CD4-positive, alpha-beta T cell treated with Interleukin-10 for 1 hour (primary cell): ENCODE measurements at places on chromosomes 5 and 9.

DNA sequence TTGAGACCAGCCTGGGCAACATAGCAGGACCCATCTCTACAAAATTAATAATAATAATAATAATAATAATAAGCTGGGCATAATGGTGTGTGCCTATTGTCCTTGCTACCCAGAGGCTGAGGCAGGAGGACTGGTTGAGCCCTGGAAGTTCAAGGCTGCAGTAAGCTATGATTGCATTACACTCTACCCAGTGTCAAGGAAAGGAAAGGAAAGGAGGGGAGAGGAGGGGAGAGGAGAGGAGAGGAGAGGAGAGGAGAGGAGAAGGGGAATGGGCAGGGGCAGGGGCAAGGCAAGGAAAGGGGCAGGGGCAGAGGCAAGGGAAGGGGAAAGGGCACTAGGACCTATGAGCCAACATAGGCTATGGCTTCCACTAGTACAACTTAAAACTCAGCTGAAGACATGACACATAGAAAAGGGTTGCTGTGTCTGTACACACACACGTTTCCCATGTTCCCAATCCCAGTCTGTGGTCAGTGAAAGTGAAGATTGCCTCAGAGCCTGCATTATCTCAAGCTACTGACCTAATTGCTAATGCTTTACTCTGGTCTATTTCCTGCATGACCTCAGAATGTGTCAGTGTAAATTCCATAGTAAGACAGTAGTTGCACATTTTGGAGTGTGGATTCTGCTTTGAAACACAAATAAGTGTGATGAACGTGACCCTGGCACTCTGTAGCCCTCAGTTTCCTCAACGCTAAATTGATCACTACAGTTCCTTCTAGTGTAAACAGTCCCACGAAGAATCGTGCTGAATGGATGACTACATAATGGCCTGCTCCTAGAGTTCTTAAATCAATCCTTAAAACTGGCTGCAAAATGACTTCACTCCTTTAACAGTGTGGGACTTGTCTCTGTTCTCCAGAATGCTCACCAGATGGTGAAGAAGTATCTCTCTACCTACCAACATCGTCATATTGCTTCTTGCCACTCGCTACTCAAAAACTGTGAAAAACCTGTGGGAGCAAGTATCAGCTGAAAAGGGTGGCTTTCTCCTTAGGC lies 497.0 kb downstream of the RAB3C start:
- no peak for DNase-seq

DNA sequence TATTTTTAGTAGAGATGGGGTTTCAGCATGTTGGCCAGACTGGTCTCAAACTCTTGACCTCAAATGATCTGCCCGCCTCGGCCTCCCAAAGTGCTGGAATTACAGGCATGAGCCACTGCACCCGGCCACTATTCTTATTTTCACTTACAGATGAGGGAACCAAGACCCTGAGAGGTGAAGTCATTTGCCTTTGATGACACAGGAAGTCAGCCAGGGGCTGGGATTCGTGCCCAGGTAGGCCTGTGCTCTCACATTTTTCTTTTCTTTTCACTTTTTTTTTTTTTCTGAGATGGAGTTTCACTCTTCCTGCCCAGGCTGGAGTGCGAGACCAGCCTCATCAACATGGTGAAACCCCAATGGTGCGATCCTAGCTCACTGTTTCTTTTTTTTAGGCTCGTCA lies 22.2 kb downstream of the ENG start:
- DNase-seq = no peak

- no peak for DNase-seq
Measured at GRCh38 chr5:31300501-31300900, 107.0 kb downstream of the CDH6 start.

DNA sequence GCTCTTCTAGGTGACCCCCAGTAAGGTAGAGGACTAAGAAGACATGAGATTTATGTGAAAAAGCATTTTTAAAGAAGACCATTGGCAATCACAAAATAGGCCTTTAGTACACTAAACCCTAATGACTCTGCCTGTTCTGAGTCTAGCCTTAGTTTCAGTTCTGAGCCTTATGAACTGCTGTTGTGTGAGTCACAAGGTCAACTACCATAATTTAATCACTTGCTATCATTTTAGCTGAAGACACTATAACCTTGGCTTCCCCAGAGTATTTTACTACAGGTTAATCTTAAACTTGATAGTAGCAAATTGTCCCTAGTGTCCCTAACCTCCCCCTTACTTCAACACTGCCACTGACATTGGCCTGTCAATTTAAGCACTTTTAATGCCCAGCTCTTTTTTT lies 34.4 kb downstream of the APC start:
- DNase-seq = no peak

DNA sequence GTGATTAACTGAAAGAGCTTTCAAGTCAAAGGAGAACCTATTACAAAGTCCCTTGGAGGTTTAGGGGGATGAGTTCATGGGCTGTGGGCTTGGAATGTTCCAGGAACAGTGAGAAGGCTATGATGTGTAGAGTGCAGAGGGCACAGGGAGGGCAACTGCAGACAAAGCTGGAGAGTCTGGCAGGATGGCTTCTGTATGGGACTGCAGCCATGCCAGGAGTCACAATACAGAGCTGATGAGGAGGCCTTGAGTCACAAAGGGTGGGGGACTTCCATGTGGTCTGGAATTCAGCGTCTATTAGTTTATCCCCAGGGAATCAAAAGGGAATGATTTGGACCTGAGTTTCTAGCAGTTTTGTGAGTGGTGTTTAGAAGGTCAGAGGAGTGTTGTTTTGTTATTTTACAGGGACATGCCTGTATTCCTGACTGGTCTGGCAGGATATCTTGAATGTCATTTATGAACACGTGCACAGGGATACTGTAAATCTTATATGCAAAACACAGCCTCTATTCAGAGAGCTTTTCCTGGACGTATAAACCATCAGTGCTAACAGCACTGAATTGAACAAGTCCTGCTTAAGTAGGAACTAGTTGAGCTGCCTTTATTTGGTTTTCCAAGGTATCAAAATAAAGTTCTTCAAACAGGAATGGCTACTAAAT lies 14.3 kb upstream of the TEK start:
- no peak for DNase-seq

- DNase-seq = no peak
Measured at GRCh38 chr5:52269859-52270258, 517.9 kb upstream of the ITGA1 start.

- DNase-seq = no peak
Measured at GRCh38 chr9:35697486-35697885, 7.8 kb upstream of the TPM2 start.

DNA sequence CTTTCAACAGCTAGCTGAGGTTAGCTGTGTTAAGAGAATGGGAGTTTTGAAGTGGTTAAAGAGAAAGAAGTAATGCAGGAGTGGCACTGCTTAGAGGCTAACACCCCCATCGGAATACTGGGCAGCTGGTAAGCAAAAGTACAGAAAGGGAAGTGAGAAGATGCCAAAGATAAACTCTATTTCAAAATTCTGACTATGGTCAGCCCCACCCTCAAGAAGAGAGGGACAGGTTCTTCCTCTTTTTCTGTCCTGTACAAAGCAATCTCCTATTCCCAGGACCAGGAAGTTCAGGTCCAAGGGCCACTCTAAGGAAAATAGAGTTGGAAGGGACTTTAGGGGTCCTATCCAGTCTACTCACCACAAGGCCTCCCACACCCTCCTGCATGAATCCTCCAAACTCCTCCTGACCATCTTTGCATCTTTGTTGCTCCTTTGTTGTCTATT lies 45.9 kb upstream of the JAK2 start:
- peak; percentile 34 for DNase-seq

DNA sequence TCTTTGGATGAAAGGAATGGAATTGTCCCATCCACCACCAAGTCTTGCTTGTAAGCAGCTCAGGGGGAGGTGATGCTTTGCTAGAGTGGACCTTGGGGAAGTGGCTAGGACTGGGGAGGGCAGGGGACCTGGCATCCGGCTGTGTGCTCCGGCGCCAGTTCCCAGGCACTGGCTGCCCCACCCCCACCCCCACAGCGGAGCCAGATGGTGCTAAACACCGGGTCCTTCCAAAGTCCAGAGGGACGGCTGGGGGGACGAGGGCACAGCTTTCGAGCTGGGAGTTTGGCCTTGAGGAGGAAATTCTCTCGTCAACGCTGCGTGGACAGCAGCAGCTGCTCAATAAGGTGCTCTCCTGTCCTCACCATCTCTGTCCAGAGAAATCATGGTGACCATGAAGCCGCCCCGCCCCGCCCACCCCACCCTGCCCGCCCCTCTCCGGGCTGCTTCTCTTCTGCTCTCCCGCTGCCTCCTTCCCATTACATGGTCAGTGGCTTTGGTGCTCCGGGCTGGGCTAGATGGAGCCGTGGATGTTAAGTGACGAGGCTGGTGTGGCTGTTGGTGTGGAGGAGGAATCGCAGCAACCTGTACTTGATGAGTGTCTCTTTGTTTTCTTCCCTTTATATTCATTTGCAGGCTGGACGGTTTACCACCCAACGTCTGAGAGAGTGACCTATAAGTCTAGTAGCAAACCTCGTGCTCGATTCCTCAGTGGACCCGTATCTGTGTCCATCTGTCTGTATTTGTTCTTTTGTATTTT lies 115.7 kb downstream of the WNK2 start:
- DNase-seq = no peak

- DNase-seq = no peak
Measured at GRCh38 chr9:125066839-125067619, 76.3 kb downstream of the SCAI start.

DNA sequence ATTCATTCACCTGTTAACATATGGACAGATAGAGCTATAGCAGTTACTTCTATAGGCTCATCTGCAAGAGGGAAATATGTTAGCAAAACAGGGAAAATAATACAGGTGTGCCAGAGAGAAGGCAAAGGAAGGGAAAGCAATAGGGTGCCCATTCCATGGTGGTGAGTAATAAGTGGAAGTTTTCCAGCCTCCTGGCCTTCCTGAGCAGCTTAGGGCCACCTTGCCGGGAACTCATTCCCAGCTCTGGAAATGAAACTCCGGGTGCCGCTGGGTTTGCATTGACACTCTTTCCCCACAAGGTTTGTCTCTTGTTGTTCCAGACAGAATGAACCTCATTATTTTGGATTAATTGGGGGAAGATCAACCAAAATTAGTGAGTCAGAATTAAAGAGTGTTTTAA lies 58.4 kb downstream of the SLC1A3 start:
- no peak for DNase-seq

- DNase-seq = no peak
Measured at GRCh38 chr9:6188466-6188865, 27.1 kb upstream of the IL33 start.

DNA sequence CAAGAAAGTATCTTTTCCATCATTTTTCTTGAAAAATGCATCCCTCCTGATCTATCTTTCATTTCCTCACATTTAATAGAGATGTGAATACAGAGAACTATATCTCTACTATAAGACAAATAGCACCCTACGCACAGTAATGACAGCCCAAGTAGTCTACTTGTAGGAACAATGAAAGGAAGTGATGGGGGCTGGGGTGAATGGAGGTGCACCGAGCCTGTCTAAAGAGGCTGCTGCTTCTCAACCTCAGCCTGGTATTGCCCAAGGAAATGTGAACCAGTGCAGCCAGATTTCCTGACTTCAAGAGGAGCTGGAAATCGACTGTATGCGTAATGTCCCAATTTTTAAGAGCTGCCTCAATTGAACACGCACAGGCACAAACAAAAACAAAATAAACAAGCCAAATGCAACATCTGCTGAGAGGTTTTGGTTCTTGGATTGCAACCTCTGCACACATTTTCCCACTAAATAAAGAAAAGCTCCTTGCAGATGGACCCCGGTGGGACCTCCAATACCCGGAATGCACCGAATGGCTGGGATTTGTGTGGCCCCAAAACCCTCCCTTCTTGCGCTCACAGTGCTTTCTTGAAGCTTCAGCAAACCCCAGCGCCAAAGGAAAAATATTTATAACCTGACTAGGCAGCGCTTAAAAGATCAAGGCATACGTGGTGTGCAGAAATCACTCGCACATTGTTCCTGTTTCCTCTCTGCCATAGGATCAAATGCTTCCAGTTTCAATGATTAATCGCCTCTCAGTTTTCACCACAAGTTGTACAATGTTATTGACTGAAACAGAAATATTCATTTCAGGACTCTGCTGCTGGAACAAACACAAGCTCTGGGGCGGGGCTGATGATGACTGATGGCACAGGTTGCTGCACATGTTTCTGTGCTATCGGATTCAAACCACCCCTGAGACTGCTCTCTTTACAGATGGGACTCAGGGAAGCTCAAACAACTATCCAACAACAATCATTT lies 68.3 kb downstream of the KCNIP1 start:
- DNase-seq = no peak

GRCh38 chr9:119707228-119707845 lies 338.1 kb upstream of the BRINP1 start:
- DNase-seq = no peak

GRCh38 chr5:137641148-137641547 lies 94.7 kb downstream of the KLHL3 start:
- no peak for DNase-seq

DNA sequence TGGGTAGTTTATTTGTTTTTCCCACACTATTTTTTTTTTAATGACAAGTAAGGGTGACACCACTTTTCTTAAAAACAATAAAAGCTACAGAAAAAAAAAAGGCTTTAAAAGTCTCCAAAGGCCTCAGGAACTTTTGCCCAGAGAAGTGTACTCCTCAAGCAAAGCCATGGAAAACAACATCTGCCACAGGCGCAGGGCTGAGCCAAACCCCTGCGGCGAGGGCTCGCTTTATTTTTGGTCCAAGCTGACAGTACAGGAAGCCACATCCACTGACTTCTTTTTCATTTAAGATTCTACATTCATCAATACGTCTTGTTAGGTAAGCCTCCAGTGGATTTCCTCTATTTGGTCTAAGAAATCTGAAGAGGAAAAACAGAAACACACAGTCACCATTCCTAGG lies 51.9 kb upstream of the IFNK start:
- DNase-seq = no peak

- DNase-seq = no peak
Measured at GRCh38 chr5:44183753-44184152, 205.5 kb downstream of the FGF10 start.

DNA sequence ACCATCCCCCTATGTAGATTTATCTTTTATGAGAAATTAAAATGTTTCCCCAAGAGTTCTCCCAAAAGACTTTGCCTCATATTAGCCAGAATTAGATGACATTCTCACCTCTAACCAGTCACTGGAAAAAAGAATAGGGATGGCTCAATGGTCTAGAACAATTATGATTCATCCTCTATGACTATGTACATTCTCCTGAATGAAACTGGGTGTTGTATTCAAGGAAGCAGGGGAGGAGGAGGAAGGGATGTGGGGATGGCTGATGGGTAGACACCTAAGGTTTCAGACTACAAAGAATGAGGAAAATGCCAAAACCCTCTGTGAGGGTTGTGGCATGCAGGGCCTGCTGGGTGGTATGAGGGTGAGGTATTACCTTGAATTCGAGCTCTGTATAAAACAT lies 49.5 kb upstream of the BRINP1 start:
- DNase-seq = no peak

- no peak for DNase-seq
Measured at GRCh38 chr5:2755076-2755680, 3.7 kb upstream of the IRX2 start.

DNA sequence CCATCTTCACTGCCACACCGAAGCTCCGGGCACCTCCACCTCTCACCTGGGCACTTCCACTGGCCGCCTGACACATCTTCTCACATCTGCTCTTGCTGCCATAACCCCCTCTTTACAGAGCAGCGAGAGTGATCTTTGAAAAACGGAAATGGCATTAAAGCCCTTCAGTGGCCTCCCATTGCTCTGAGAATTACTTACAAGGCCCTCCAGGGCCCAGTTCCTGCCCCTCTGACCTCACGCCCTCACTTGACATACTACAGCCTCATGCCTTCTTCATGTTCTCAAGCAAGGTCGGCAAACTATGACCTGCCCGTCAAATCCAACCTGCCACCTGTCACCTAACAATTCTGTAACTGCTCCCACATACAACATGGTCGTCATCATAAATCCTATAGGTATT lies 187.3 kb downstream of the NR3C1 start:
- DNase-seq = no peak

GRCh38 chr5:38866362-38867031 lies 20.7 kb downstream of the OSMR start:
- no peak for DNase-seq
